Epithelial cell of proximal tubule (primary cell): ENCODE measurements at places on chromosomes 5 and 9. TPM values are rescaled to one million over a fixed set of nuclear protein-coding genes. Genes with fewer than 3 reads are reported as not detected.

DNA sequence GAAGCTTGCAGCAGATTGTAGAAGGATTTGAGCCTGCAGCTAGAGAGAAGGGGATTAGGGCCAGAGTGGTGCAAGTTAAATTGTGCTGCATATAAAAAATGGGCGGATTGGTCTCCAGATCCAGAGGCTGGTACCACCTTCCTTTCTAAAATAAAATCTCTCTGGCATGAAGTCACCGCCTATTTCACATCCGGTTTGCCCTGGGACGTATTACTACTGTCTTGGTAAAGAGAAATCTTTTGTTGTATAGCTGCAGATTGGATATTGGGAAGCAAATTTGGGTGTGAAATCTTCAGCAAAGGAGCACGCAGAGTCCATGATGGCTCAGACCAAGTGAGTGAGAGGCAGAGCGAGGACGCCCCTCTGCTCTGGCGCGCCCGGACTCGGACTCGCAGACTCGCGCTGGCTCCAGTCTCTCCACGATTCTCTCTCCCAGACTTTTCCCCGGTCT, at the start of gene GABRA1:
Gene GABRA1 (plus strand): TSS at position 180 of the 451 bp plus-strand sequence. CDS start 2,691 bp downstream, outside the sequence.
- no peak for DNase-seq

Gene PCDHGC4
- 0.07 and 0.46 TPM in 2 replicates for total RNA-seq

DNA sequence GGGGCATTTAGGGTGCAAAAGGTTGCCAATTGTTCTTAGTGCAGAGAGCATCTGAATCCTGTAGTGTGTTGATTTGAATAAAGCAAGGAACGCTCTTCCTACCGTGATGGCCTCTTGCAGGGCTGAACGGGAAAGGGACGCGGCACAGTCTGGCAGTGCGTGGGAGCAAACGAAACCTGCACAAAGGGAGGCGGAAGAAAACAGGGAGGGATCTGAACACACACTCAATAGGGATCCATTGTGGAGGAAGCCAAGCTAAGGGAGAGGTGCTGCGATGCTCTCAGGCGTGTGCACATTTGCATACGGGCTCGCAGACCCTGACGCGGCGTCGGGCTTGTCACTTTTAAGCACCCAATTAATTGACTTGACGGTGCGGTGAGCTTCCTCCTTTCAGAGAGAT, 414.0 kb upstream of the IRX1 start:
- no peak for DNase-seq

DNA sequence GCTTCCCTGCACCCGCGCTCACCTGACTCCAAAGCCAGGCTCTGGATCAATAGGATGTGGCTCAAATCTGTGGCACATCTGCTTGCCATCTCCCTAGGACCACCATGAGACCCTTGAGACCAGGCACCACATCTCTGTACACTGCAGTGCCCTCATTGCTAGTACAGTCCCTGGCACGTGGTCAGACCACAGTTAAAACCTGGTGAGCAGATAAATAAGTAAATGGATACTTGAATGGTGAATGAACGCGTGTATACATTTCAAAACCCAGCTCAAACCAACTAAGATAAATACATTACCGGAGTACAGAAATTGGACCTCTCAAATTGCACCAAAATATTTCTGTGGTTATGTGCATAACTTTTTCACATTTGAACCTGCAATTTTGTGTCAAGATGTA, 221.2 kb upstream of the IRX4 start:
- DNase-seq: no peak

DNA sequence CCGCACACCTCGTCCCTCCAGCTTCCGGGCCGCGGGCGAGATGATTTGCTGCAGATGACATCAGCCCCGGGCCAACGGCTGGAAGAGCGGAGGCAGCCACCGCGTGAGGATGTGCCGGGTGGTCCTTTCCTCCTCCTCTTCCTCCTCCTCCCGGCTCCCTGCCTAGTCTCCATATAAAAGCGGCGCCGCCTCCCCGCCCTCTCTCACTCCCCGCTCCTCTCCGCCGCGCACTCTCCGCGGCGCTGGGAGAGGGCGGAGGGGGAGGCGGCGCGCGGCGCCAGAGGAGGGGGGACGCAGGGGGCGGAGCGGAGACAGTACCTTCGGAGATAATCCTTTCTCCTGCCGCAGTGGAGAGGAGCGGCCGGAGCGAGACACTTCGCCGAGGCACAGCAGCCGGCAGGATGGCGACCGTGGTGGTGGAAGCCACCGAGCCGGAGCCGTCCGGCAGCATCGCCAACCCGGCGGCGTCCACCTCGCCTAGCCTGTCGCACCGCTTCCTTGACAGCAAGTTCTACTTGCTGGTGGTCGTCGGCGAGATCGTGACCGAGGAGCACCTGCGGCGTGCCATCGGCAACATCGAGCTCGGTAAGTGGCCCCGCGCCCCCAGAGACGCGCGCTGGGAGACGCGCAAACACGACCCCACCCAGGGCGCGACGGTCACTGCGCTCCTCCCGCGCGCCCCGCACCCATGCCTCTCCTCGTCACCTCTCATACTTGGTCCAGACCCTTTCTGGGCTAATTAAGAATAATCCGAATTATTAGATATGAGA, at the start of gene MAP1B:
Gene MAP1B (plus strand): TSS at position 345 of the 770 bp plus-strand sequence. CDS start 57 bp downstream, at position 402.
- DNase-seq: no peak

Gene ADAMTS13
- total RNA-seq: 0.22 and 0.75 TPM in 2 replicates

DNA sequence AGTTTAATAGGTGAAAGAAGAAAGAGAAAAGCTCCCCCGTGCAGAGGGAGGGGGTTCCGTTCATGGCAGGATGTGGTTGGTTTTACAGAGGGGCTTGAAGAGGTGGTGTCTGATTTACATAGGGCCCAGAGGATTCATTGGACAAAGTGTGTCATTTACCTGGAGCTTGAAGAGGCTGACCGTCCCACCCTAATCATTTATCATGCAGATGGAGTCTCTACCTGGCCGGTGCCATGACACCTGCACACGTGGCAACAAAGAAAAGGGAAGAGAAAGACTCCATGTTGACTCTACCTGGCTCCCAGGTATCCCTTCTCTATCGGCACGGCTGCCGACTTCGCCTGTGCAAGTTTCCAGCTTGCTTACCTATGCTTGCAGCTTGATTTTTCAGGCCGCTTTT, 35.3 kb upstream of the PRRC2B start:
- DNase-seq: no peak

Gene PCDHB13
- 0.23 and 0.29 TPM in 2 replicates for total RNA-seq

Gene SELENOP
- total RNA-seq: 2.1 and 11.9 TPM in 2 replicates

DNA sequence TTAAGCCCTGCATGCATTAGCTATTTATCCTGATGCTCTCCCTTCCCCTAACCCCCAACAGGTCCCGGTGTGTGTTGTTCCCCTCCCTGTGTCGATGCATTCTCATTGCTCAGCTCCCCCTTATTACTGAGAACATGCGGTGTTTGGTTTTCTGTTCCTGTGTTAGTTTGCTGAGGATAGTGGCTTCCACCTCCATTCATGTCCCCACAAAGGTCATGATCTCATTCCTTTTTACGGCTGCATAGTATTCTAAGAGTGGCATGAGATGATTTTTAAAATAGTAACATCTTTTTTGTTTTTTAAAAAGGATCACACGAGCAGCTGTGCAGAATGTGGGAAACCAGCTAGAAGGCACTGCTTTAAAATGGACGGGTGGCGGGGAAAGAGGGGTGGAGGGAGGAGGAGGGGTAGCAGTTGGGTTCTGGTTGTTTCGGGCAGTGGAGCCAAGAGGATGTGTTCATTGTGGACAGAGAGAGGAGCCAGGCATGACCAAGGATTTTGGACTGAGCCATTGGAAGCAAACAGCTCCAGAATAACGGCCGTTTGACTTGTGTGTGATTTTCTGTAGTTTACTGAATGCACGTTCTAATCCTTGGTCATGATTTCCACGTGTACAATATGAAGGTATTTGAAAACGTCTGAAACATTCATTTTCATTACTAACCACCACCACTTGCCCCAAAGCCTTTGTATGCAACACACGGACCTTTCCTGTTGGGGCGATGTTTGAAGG, 1.7 kb upstream of the TENT4A start:
- DNase-seq: no peak

DNA sequence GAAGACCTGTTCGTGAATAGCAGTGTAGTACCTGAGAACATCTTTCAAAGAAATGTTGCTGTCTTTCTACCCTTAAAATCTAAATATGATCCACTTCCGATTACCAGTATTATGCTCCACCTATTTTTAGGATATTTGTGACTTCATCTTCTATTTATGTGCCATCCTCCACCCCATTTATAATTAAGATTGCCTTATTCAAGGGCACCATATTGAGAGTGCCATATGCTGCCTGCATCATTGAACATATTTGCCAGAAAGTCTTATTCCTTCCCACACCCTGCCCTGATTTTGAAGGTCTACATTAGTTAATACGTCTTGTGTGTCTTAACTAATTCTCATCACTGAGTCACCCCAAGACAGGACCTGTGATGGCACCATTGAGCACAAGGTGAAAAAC, 1076.7 kb downstream of the CDH12 start:
- DNase-seq: no peak

DNA sequence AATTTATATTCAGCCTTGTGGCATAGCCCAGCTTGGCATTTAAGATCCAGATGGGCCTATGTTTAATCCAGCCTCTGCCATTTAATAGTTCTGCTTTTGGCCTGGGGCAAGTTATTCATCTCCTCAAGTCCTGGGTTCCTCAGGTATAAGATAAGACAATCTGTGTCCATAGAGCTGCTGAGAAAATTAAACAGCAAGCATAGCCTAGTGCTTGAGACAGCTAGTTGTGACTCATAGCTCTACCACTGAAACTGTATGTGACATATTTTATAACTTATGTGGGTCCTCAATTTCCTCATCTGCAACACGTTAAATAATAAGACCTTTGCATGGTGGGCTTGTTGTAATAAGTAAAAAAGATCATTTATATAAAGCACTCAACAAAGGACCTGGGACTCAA, 53.3 kb upstream of the ATP10B start:
- no peak for DNase-seq

DNA sequence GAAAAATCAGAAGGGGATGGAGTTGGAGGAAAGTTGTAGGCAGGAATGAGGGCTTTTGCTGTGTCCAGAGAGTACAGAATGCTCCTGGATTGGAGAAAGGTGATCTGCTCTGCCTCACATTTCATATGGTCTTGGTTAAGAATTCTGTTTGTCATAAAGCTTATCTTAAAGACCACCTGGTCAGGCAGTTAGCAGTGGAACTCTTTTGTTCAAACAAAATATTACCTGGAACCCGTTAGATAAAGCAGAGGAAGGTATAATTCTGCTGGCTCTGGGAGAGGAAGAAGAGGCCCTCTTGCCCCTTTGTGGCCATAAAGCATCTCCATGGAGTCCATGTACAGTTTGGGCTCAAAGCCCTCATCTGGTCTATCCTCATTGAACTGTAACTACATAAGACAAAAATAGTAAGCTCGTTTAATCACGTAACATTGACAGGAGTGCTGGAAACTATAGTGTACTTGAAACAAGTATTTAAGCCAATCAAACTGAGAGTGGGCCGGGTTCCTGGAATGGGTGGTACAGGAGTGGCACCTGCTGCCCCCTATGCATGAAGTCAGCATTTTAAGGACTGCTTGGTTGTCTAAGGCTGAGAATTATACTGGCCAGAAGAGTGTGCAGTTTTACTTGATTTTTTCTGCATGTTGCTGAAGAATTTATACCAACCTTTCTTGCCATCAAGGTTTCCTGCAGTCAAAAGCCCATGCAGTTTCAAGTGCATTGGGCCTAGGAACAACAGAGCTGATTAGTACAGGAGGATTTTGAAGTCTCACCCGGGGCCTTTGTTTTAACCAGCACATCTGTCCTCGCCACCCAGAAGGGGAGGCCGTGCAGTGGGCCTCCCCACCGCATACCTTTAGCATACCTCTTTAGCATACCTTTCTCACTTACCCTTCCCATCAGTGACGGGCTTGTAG, 39.9 kb downstream of the STXBP1 start:
- no peak for DNase-seq

DNA sequence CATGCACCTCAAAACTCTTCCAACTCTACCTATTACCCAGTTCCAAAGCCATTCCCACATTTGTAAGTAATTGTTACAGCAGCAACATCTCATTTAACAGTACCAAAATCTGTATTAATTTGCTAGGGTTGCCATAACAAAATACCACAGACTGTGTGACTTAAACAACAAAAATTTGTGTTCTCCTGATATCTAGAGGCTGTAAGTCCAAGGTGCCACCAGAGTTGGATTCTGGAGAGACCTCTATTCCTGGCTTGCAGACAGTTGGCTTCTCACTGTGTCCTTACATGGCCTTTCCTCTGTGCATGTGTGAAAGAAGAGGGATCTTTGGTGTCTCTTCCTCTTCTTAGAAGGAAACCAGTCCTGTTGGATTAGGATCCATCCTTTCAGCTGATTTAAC, 203.8 kb upstream of the PIK3R1 start:
- DNase-seq: no peak

Gene GAS1
- total RNA-seq: 1.7 and 3.3 TPM in 2 replicates

DNA sequence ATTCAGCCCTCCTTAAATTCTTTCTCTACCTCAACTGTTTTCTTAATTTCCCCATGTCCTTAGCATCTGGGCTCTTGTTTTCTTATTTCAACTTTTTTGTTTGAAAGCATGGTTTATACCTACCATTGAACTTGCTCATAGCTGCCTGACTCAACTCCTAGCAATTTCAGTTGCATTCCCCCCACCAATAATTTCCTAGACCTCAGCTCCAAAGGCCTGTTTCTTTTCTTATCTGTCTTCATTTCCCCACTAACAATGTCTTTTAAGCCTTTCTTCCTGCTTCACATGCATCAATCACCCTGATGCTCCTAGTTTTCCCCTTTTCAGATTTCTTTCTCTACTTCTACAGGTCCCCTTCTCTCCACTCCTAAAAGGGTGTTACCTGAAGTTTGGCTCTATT, 129.7 kb upstream of the PDE4D start:
- DNase-seq: no peak

GRCh38 chr9:136543830-136544547, 1.9 kb downstream of the NOTCH1 start:
- no peak for DNase-seq

- no peak for DNase-seq
Measured at GRCh38 chr5:139794067-139794846, 1.4 kb upstream of the PSD2 start.

Gene SNCB
- total RNA-seq: 0.17 TPM in 1 of 2 replicates, not detected in the other

GRCh38 chr5:163807781-163808180, 302.4 kb downstream of the MAT2B start:
- no peak for DNase-seq

DNA sequence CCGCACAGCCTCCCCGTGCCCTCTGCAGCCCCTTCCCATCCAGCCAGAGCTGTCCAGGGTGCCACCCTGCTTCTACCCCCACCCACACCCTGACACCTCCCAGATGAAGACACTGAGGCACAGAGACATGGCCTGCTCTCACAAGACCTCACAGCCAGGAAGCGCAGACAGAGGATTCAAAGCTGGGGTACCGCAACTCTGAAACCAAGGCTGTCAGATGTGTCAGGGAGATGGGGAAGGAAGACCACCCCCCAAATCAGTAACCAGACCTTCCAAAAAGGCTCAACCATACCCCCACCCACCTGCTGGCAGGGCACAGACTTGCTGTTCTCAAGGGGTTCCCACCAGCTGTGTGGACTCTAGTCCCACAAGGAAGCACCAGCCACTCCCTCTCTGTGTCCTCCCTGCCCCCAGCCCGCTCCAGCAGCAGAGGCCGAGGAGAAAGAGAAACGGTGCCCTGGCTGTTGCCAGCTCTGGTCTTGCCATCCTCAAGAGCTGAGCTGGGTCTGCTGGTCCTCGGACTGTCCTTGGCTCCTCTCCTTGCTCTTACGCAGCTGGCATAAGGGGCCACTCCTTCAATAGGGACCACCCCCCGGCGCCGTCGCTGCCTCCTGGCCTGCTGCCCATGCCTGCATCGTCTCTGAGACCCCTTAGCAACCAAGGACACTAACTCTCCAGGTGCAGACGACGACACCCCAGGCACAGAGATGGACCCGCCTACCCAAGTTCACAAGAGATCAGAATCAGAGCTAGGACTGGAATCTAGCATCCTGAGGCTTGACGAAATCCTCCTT, 699 bp downstream of the AKNA start:
- no peak for DNase-seq

Gene KCNT1
- total RNA-seq: not detected in 2 replicates
